Mucosa of descending colon (tissue), 3 donors: ENCODE measurements at places on chromosomes 13 and 19.
A peak's percentile ranks its signal among the peaks of the same experiment; 100 is the strongest.

DNA sequence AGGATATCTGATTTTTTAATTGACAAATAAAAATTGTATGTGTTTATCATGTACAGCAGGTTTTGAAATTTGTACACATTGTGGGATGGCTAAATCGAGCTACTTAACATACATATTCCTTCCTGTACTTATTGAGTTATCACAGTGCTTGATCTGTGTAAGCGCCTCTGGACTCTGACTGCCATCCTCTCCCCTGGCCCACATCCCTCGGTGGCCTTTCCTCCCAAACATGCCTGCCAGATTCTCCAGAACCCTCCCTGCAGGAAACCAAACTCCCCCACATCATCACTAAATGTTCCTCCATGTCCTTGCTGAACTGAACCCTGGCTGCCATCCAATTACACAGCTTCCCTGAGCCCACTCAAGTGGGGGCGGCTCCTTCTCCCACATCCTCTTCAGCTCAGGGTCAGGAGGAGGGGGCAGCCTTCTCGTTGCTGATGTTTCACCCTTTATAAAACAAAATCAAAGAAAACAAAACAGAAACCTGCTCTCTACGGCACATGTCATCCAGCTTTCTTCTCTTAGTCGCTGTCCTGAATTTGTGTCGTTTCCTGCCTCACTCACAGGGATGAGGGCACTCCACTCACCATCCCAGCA lies 97.1 kb upstream of the SPATA13 start:
- DNase-seq, result no peak

GRCh38 chr13:110907951-110908898 lies 6.6 kb downstream of the ANKRD10 start:
- peak; percentile 60 for DNase-seq

- no peak for DNase-seq
Measured at GRCh38 chr13:49071341-49071937, 95.7 kb downstream of the FNDC3A start.

DNA sequence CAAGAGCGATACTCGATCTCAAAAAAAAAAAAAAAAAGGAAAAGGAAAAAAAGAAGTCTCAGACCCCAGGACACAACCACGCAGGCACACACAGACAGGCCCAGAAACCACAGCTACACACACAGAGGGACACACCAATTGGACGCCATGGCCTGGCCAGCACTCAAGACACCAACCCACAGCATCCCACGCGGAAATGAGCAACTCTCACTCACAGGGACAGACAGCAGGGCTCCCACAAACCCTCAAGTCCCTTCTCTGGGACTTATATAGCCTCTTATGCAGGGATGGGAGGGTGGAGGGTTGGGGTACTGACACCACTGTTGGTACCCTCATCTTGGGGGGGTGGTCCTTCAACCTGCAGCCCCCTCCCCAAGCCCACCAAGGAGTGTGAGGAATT lies 5.9 kb downstream of the NOTCH3 start:
- DNase-seq, result no peak

DNA sequence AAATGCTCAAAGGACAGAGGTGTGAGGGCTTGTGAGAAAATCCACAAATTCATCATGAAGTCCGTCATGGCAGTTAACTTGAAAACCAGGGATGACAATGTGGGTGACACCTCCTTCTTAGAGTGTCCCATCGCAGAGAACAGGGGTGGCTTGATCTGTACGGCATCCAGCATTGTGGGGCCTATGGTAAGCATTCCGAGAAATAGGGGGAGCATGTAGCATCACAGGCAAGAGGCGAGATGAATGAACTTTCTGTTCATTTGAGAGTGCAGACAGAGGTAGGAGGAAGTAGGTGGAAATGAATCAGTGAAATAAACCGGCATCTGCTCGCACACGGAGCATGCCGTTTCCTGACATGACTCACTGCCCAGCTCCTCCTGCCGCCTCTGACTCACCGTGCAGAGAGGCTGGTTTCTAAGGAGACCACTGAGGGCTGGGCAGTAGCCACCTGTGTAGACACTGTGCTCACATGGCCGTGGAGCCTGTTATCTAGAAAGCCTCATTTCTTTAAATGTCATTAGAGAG lies 339.0 kb downstream of the RFC3 start:
- DNase-seq, result peak; percentile 76
